ENCODE measurements at places on chromosomes 5 and 9.

- no peak for DNase-seq
Observed at GRCh38 chr9:127079446-127080140, 42.8 kb downstream of the ANGPTL2 start.

GRCh38 chr5:115657881-115658233, 32.0 kb upstream of the TMED7 start:
- peak; percentile 54 for DNase-seq

DNA sequence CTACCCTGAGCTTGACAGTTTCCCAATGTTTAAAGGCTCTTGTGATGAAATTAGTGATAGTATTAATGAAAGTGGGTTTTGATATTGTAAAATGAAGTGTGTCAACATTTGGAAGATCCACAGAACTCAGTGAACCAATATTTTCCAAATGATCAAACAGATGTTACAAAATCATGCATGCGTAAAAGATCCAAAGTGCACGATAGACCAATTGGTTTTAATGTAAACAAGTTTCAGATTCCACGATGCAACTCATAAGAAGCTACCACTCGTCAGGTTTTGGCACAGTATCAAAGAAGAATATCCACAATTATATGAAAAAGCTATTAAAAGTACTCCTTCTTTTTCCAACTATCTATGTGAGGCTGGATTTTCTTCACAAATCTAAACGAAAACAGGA, 82.3 kb downstream of the SLC38A9 start:
- DNase-seq, result no peak

GRCh38 chr5:74432216-74432615, 208.3 kb downstream of the ENC1 start:
- no peak for DNase-seq

GRCh38 chr9:35027860-35028259, 38.3 kb downstream of the DNAJB5 start:
- DNase-seq, result no peak

DNA sequence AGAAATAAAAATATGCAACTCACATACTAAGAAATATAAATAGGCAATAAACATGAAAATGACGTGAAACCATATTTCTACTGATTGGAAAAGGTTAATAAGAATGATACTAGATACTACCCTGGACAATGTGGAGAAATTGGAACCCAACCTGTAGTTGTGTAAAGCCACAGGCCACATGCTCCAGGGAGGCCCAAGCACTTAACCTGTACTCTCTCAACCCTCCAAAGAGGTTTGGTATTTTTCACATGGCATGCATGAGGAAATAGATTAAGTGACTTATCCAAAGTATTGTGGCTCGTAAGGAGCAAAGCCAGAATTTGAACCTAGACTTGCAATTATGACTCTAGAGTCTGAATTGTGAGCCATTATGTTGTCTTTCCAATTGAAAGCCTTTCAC, 13.4 kb downstream of the LIFR start:
- no peak for DNase-seq

DNA sequence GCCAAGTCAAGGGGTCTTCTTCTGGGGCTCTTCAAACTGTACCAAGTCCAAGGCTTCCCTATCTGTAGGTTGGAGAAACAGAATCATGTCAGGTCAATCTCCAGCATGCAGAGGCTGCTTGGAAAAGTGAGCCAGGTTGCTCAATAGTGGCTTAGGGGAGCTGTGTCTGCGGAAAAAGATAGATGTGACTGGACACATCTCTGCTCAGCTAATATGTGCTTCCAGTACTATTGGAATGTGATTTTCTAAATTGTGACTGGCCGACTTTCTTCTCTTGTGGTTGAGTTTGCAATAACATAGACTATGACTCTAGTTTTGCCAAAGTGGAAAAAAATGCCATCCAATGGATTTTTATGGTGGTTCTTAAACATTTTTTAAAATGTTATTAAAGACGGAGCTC, 136.7 kb downstream of the BOD1 start:
- DNase-seq, result no peak

All from HS-27A (cell line).